Activated CD4-positive, CD25-positive, alpha-beta regulatory T cell (primary cell): ENCODE measurements at places on chromosomes 2 and 18.

DNA sequence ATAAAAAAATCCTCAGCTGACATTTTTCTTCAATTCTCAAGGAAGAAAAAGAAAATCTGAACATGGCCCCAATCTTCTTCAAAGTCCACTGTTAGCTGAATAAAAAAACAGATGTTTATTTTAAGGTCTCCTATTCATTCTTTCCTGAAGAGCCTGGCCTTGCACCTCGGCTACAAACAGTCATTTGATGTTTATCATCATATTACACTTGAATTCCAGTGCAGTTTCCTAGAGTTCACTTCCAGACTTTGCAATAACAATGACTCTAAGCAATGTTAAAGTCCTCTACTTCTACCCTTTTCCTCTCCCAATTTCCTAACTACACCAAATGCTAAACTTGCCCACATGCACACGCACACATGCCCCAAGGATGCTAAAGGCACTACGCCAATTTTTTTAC, 70.1 kb downstream of the NOL10 start:
- no peak for DNase-seq

DNA sequence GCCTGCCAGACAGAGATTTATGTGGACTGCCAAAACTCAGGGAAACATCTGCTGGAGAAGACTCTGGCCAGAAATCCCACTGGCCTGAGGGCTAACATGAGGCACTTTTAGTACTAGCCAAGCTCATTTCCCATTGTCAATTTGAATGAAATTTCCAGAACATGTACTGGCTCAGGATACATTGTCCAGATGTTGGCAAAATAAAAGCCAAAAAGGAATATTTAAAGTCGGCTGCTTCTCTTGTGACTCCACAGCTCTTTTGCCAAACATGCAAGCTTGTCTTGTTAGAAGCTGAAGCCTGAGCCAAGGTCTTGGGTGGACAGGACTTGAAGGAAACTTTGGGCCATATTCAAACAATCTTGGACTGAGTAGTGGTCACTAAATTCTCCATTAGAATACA, 215.5 kb downstream of the NCKAP5 start:
- DNase-seq: no peak

GRCh38 chr18:54718408-54718773, 109.9 kb upstream of the RAB27B start:
- DNase-seq: no peak

GRCh38 chr2:52340171-52340570, 1308.2 kb upstream of the NRXN1 start:
- no peak for DNase-seq

DNA sequence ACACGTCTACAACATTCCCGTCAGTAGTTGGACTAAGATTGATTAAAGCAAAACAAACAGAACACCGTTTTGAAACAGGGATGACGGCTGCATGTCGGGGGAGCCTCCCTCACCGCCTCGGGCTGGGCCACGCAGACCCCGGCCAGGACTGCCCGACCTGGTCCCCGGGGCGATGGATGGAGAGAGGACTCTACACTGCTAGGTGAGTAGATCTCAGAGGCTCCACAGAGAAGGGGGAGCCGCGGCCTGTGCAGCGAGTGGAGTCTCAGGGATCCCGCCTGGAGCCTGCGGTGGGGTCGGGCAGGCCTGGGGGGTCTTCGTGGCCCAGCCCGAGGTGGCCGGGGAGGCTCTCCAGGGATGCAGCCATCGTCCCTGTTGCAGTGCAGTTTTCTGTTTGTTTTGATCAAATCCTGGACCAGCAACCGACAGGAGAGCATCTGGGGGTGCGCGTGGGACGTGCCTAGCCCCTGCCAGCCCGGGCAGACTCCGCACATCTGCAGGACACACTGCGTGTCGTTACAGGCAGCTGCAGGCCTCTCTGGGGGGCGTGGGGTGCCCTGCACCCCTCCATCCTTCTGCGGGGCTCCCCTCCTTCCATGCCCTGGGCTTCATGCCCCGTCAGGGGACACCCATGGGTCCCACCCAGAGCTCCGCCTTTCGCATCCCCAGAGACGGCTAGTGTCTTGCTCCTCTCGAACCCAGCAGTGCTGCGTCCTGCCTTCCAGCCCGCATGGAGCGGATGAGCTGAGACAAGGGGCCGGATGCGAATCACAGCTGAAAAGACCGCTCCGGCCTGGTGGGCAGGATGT, 143.6 kb downstream of the RTP5 start:
- DNase-seq: no peak

GRCh38 chr2:26598336-26598995, 42.7 kb downstream of the CIB4 start:
- no peak for DNase-seq

- DNase-seq: no peak
Observed at GRCh38 chr2:72157871-72158771, 10.5 kb upstream of the CYP26B1 start.

DNA sequence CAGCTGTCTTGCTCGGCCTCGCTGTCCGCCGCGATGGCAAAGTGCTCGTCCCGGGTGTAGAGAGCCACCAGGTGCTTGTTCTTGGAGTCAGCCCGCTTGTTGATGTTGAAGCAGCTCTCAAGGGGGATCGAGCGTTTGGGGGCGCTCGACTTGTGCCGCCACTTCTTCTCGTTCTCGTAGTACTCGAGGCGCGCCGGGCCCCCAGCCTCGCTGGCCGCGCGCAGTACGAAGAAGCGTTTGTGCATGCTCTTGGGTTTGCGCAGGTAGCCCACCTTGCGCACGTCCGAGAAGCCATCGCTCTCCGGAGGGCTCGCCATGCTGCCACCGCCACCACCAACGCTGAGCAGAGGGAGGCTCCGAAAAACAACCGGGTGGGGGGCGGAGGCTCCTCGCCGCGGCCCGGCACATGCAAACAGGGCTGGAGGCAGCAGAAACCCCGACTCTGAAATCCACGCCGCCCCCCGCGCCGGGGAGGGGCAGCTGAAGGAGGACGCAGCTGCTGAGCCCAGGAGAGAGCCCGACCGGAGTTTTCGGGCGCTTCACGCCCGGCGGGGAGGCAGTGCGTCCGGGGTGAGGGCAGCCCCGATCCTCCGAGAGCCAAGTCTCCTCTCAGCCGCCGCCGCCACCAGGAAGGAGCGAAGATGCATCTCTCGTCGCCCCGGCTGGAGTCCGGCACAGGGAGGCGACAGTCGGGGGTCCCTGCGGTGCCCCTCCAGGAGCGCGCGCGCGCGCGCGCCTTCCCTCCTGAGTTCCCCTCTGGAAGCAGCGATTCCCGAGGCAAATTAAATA, 1.0 kb downstream of the IRS1 start:
- peak; percentile 18 for DNase-seq

DNA sequence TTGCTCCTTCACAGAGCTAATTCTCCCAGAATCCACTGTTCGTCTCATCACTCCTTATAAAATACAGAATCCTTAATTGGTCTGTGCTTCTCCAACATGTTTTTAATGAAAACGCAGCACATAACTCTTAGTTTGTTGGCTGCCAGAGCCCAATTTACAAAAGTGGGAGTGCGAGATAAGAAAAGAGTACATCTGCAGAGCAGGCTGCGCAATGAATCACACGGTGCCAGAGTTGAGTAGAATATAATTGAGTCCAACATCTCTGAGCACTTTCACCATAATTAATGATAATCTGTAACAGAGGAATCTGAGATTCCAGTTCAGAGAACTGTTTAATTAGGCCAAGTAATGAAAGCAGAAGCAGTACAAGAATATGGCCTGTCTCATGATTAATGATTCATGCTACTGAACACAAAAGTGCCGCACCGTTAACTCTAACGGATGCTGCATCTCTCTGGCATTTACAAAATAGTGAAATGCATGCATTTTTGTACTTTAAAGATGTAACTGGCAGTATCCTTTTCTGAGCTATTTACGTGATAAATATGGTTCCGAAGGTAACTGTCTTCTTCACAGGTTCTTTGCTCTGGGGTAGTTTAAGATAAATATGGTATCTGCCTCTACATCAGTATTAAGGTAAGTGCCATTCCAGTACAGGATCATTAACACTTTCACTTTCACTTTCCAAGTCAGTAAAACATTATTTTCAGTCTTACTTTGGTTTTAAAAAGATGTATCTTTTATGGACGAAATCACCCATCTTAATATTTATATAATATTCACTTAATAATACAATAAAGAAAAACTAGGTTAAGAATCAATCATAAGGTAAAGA, 785.6 kb downstream of the NR4A2 start:
- DNase-seq: no peak
